Stimulated activated CD8-positive, alpha-beta memory T cell treated with anti-CD3 and anti-CD28 coated beads, Interleukin-7, amount 100 ng/mL, for 4 hours (primary cell): ENCODE measurements at places on chromosomes 6 and 20.

GRCh38 chr20:10328897-10329255, 105.1 kb downstream of the MKKS start:
- DNase-seq = no peak

GRCh38 chr6:50681213-50681824, 32.0 kb upstream of the TFAP2D start:
- DNase-seq = no peak

GRCh38 chr6:79631693-79632172, 604 bp downstream of the SH3BGRL2 start:
- DNase-seq = no peak

DNA sequence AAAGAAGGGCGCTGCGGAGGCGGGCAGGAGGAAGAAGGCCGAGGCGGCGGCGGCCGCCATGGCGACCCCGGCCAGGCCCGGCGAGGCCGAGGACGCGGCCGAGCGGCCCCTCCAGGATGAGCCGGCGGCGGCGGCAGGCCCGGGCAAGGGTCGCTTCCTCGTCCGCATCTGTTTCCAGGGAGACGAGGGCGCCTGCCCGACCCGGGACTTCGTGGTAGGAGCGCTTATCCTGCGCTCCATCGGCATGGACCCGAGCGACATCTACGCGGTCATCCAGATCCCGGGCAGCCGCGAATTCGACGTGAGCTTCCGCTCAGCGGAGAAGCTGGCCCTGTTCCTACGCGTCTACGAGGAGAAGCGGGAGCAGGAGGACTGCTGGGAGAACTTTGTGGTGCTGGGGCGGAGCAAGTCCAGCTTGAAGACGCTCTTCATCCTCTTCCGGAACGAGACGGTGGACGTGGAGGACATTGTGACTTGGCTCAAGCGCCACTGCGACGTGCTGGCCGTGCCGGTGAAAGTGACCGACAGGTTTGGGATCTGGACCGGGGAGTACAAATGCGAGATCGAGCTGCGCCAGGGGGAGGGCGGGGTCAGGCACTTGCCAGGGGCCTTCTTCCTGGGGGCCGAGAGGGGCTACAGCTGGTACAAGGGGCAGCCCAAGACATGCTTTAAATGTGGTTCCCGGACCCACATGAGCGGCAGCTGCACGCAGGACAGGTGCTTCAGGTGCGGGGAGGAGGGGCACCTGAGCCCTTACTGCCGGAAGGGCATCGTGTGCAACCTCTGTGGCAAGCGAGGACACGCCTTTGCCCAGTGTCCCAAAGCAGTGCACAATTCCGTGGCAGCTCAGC, 780 bp downstream of the ZCCHC3 start:
- peak; percentile 16 for DNase-seq
